ENCODE measurements at places on chromosomes 4 and X. TPM values are rescaled to one million over a fixed set of nuclear protein-coding genes. Genes with fewer than 3 reads are reported as not detected.

DNA sequence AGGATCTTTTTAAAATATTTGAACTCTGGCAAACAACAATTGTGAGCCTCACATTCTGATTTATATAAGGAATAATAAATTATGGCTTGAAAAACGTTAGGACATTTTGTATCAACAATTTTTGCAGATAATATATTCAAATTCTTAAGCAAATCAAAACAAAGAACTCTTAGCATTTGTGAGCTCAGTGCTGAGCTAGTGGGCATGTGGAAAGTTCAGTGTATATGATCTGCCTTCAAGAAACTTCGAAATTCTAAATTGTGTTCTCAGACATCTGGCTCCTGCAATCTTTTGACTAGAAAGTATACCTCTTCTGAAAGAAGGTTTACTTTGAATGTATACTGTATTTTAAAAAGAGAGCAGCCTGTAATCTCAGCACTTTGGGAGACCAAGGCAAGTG lies 122.3 kb upstream of the NEIL3 start:
- H3K4me1 ChIP-seq = no peaks in the 10 kb centered on the region
- no peak for DNase-seq
- H3K27ac ChIP-seq = no peak overlapping the region
- H3K36me3 ChIP-seq = no peaks in the 10 kb centered on the region
- no peak overlapping the region for H3K4me3 ChIP-seq
- peaks cover 2% of the 10 kb centered on the region for H3K27me3 ChIP-seq

CAPN6 gene
- 0.23 TPM for total RNA-seq

GRCh38 chrX:9337046-9337445 lies 127.8 kb upstream of the TBL1X start:
- no peak for DNase-seq
- no peaks in the 10 kb centered on the region for H3K36me3 ChIP-seq
- no peaks in the 10 kb centered on the region for H3K27me3 ChIP-seq
- H3K27ac ChIP-seq = no peak overlapping the region
- H3K4me3 ChIP-seq = no peak overlapping the region

- H3K27me3 ChIP-seq = no peaks in the 10 kb centered on the region
- H3K4me1 ChIP-seq = no peaks in the 10 kb centered on the region
- DNase-seq = no peak
Observed at GRCh38 chr4:89352541-89352940, 44.9 kb upstream of the GPRIN3 start.

DNA sequence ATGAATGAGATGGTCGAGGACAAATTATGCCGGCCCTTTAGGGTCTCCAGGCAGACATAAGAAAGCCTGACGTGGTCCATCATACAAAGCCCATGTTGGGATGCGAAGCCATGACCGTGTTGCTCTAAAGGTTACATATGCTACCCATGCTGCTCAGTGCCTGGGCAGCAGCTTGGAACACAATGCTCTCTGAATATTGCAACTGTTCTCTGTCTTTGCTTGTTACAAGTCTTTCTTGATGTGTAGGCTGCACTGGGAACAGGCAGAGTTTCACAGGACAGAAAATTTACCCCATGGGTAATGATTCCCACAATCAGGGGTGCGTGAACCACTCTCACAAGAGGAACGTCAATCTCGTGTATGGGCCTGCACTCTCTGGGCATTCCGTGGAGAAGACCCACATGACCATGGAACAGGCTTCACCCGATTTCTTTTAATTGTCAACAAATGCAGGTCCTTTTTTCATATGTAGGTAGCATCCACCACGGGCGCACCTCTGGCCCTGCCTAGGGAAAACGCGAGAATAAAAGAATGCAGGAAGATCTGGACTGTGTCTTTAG lies 66.3 kb downstream of the NBDY start:
- no peak overlapping the region for H3K27ac ChIP-seq
- no peak for DNase-seq
- H3K4me3 ChIP-seq = no peak overlapping the region
- H3K4me1 ChIP-seq = no peaks in the 10 kb centered on the region

- H3K4me1 ChIP-seq = no peaks in the 10 kb centered on the region
- no peaks in the 10 kb centered on the region for H3K36me3 ChIP-seq
- no peak for DNase-seq
- no peaks in the 10 kb centered on the region for H3K27me3 ChIP-seq
Observed at GRCh38 chrX:39499996-39500395, 597.8 kb downstream of the BCOR start.

- no peak for DNase-seq
- peaks cover 43% of the 10 kb centered on the region for H3K36me3 ChIP-seq
- no peak overlapping the region for H3K4me3 ChIP-seq
- no peaks in the 10 kb centered on the region for H3K27me3 ChIP-seq
- no peaks in the 10 kb centered on the region for H3K4me1 ChIP-seq
Observed at GRCh38 chr4:38696697-38697096, 32.7 kb downstream of the KLF3 start.

DNA sequence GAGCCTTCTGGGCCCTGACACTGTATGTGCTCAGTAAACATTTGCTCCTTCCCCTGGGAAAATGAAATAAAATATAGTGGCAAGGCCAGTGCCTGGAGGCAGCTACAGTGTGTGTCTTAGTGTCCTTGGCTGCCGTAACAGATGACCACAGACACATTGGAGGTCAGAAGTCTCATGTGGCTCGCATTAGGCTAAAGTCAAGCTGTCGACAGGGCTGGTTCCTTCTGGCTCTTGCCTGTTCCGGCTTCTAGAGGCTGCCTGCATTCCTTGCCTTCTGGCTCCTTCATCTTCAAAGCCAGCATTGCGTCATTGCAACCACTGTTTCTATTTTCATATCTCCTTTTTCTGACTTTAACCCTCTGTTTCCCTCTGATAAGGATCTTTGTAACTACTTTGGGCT lies 83.6 kb upstream of the STX18 start:
- no peaks in the 10 kb centered on the region for H3K27me3 ChIP-seq
- no peak overlapping the region for H3K27ac ChIP-seq
- H3K36me3 ChIP-seq = no peaks in the 10 kb centered on the region
- H3K4me1 ChIP-seq = no peaks in the 10 kb centered on the region
- no peak overlapping the region for H3K4me3 ChIP-seq
- no peak for DNase-seq

GRCh38 chrX:42246814-42247213 lies 323.5 kb upstream of the CASK start:
- no peak for DNase-seq
- H3K36me3 ChIP-seq = no peaks in the 10 kb centered on the region
- no peak overlapping the region for H3K27ac ChIP-seq
- no peaks in the 10 kb centered on the region for H3K4me1 ChIP-seq

Measured in liver (tissue), 10 donors.